ENCODE measurements at places on chromosomes 7 and 10.
A peak's percentile ranks its signal among the peaks of the same experiment; 100 is the strongest.

DNA sequence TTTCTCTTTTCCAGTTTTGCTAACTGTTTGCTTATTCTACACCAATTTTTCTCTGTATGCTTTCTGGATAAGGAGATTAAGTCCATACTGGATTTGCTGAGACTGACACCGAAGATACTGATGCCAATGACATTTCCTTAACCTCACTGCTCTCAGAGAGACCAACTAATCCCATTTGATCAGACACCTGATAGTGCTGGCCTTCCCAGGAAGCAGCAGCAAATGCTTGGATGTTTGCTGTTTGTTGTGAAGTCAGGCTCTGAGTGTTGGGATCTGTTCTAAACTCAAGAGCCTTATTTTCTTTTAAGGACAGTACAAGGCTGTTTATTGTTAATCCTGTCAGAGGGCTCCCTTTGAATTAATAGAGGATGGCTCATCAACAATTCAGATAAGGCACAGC, 143.3 kb downstream of the ANK3 start:
- no peak for DNase-seq

DNA sequence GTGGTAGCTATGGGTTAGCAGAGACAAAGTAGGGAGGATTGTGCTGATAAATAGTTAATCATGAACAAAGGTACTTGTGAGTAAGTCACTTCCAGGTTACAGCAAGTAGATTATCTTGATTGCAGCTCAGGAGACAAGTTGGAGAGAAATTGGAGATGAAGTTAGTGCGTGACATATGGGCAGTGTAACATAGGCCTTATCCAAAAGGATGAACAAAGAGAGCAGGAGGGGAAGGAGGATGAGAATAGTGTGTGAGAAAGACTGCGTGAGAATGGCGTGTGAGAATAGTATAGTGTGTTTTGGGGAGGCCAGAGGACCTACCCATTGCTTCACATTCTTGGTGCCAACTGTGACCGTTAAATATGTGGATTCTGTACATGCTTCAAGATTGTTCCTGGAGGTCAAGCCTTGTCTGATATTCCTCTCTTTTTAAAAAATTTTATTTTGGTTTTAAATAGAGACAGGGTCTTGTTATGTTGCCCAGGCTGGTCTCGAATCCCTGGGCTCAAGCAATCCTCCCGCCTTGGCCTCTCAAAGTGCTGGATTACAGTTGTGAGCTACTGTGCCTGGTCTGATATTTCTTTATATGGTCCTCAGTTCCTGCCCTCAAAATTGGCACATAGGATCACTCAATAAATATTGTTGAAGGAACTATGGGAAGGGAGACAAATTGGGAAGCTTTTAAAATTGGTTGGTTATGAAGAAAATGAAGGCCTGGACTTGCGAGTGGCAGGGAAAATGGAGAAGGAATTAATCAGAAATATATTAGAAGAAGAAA, 3.2 kb downstream of the VCL start:
- DNase-seq: no peak

- DNase-seq: no peak
Measured at GRCh38 chr7:113207931-113208330, 89.6 kb upstream of the SMIM30 start.

DNA sequence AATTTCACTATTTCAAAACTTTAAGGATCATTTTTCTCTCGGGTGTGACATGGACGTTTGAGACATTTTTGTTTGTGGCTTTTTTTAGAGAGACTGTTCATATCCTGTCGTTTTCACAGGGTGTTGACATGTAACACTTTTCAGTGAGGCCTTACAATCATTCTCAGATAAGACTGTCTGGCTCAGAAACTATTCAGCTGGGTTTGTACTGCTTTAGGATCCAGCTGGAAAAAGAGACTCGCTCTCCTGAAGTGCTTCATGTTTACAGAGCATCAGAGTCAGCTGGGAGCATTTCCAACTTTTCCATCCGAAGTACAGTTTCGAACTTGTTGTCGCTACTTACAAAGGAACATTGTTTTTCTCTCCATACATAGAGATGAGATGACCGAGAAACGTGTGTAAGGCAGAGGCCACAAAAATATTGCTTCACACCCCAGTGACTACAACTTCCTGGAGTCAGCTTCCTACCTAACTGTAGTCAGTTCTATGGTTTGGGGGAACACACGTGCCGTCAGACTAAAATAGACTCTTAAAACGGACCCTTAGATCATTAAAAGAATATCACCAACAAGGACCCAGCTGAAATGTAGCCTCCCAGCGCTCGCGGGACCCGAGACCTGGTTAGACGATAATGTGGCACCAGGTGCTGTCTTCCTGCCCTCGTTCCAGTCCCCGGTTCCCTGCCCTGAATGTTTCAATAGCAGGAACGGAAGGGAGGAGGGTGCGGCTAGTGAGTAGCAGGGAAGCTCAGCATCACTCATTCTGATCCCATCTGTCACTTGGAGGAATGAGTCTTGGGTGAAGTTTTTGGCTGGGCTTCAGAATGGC, 78.0 kb downstream of the MKI67 start:
- DNase-seq: peak; percentile 27

GRCh38 chr10:99123336-99123735, 112.3 kb downstream of the HPSE2 start:
- no peak for DNase-seq

DNA sequence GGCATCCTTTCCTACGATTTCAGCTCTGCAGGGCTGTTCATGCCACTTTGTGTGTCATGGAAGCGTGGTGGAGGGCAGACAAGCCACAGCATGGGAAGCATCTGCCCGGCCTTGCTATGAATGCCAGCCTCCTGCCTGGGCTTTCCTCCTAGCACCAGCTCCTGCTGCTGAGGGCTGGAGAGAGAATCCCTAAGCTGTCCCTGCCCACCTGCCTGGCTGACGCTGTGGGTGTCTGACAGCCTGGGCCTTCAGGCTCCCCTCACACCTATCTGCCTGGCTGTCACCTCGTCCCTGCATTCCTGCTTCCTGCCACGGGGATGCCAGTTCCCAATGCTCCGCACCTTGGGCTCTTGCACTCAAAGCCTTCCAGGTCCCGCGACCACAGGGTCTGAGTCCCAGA, 606.5 kb upstream of the MGMT start:
- DNase-seq: no peak

GRCh38 chr10:14084875-14085274, 245.8 kb downstream of the FRMD4A start:
- no peak for DNase-seq

GRCh38 chr7:93279541-93279940, 47.4 kb downstream of the VPS50 start:
- no peak for DNase-seq

DNA sequence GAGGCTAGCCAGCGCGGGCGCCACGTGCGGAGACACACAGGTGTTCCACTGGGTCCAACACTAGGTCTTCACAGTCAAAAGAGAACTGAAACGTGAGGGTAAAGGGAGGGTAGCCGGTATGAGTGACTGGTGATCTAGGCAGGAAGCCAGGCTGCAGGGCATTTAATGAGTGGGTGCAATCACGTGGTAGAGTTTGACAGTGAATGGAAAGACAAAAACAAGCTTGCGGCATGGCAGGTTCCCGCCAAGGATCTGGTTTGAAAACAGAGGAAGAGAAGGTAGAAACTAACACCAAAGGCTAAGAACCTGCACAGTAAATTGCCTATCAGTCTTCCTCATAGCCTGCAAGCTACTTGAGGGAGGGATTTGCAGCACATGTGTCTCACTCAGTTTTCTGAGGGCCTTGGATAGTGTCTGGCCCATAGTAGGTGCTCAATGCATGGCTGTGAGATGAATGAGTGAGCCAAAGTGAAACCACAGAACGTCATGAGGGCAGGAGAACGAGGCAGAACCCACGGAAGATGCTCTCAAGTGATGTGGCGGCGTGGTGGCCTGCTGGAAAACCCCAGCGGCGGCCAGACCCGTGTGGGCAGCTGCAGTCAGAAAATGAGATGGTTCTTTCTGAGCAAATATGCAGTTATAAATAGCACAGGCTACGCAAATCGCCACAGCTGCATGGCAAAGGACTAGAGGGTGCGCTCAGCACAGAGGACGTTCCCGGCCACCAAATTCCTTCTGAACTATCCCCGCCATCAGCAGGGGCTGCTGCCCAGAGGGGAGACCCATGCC, 183.6 kb upstream of the NFE2L3 start:
- no peak for DNase-seq

- no peak for DNase-seq
Measured at GRCh38 chr10:88642209-88642608, 22.0 kb upstream of the LIPF start.

- no peak for DNase-seq
Measured at GRCh38 chr7:27652518-27652917, 10.2 kb downstream of the HIBADH start.

- DNase-seq: no peak
Measured at GRCh38 chr7:136074843-136075242, 97.7 kb upstream of the MTPN start.

- DNase-seq: peak; percentile 45
Measured at GRCh38 chr10:69800109-69800508, 1.6 kb upstream of the COL13A1 start.

All from H4 (cell line).